ENCODE measurements at places on chromosomes 3 and 15. TPM values are rescaled to one million over a fixed set of nuclear protein-coding genes. Genes with fewer than 3 reads are reported as not detected.
A peak's percentile ranks its signal among the peaks of the same experiment; 100 is the strongest.

GRCh38 chr3:101611023-101611422 is 37.0 kb downstream of the PCNP start:
- DNase-seq: no peak

DNA sequence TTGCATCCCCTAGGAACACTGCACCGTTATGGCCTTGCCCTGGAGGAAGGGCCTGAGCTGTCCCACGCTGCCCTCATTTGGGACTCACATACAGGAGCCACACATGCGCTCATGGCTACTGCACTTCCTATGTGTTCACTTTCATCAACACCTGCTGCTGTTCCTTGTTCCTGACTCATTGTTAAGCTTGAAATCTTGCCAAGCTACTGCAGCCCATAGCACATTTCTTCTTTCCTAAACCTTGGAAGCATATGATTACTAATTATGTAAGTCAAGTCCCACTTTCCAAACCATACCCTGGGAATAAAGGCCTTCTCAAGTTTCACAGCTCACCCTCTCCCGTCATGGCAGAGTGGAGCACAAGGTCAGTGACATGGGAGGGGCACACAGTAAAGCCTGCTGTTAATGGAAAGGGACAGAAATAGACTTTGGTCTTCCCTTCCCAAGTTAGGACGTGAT is 307.9 kb downstream of the CLSTN2 start:
- DNase-seq: peak; percentile 95

- DNase-seq: no peak
Measured at GRCh38 chr3:141649871-141650270, 88.2 kb upstream of the RNF7 start.

DNA sequence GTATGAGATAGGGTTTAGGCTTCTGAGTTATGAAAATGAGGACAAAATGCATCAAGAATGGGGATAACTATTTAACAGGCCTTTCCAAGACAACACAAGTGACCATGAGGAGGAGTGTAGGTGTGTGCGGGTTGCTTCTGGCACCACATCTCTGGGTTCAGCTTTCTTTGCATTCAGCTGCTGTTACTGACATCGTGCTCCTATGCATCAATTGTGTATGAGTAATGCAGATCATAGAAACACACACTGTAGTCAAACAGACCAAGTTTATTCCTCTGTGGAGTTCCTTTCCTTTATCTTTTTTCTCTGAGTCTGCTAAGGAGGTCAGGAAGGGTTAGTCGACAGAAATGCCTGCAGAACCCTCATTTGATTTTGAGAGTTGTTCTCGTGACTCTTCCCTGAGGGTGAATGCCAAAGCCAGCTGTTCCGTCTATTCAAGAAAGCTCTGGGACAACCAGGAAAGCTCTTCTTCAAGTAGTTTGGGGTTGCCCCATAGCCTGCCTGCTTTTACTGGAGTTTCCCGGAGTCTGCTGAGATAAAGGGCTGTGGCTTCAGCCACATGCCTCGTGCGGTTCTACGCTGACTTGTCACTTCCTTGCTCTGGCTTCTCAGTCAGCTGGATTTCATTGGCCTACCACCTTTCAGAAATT is 136.7 kb upstream of the TLE3 start:
- no peak for DNase-seq

DNA sequence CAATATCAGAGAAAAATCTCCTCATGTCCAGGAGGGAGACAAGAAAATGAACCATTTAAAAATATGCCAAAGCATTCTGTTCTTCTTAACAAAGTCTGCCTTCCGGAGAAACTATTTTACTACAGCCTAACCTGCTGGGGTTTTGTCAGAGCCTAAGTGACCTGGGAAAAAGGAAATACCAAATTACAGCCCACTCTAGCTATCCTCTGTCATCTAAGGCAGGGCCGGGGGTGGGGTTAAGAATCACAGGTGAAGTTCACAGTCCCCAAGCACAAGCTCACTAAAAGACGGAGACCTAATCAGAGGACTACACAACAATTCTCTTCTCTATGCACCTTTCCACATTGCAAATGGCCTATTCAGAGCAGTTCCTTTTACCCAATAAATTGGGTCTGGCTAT is 116.6 kb downstream of the TRIM42 start:
- DNase-seq: no peak

DNA sequence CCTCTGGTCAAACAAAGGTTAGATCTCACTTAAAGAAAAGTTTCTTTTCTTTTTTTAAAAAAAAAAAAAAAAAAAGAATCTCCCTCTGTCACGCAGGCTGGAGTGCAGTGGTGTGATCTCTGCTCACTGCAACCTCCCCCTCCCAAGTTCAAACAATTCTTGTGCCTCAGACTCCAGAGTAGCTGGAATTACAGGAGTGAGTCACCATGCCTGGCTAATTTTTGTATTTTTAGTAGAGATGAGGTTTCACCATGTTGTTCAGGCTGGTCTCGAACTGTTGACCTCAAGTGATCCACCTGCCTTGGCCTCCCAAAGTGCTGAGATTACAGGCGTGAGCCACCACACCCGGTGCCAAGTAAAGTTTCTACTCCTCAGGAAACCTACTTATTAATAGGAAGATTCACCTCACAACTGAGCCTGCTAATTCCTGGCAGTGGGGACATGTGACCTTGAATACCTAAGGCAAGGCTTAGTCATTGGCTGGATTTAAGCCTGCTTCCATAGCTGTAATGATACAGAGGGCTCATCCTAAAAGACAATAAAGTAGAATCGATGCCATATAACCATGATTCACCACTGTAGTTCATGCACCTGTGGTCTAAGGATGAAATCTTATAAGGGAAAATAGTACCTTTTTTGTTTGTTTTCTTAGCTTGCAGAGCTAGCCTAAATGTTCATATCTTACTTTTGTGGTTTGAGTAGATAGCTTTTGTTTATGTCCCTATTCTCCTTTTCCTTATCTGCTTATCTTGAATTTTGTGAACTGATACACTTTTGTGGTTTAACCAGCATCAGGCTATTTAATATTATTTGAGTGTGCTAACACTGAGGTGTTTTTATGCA is 24.8 kb upstream of the RBMS3 start:
- DNase-seq: peak; percentile 11

DNA sequence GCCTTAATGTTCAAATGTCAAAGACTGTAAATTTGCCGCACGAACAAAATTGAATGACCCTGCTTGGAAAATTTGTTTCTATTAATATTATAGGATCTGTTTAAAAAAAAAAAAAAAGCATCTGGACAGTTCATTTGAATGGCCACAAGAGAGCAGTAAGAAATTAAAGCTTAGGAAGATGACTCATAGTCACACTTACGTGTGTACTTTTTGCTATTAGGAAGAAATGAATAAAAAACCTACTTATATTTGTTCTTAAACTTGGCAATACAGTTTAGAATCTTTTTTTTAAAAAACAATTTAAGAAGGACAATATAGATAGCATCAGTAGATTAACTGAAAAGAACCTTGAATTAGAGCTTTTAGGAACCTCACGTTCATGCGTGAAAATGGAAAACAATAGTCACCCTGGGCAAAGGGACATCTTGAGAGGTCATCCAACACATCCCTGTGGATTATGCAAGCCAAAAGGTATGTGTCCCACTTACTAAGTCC is 621.8 kb downstream of the MECOM start:
- peak; percentile 78 for DNase-seq

DNA sequence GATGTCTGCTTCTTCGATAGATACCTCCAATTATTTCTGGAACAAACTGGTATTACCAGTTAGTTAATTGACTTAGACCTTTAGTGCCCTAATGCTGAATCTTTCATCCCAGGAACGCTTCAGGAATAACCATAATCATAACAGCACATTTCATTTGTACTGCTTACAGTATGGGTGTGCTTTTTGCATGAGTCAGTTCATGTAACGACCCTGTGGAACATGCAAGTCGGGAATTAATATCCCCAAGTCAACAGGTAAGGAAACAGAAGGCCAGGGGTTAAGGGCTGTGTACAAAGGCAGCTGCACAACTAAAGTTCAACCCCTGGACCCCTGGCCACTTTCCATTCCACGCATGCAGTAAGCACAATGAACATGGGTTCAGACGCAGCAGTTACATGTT is 49.2 kb downstream of the ADCY5 start:
- DNase-seq: no peak

TEX9 gene
- total RNA-seq: 14.6 TPM

UBAP1L gene
- not detected for total RNA-seq

FETUB gene
- total RNA-seq: not detected

MNS1 gene
- total RNA-seq: 1.1 TPM
